Neuronal stem cell (in vitro differentiated cells): ENCODE measurements at places on chromosomes 5 and 9.

DNA sequence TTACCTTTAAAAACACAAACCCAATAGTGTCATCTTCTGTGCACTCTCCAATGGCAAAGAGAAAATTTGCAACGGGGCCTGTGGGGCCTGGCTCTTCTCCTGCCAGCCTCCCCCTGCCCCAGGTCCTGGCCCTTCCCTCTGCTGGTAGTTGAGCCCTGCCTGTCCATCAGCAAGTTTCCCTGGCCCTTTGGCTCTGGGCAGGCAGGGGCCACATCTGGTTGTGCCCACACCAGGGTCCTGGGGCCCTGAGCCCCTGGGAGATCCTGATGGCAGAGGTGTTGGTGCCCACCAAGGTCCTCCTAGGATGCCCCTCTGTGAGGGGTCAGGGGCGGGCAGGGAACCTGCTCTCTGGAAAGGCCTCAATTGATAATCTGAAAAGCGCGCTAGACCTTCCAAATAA, 157.3 kb downstream of the DAB2IP start:
- DNase-seq: no peak

- no peak for DNase-seq
These were observed 87.6 kb downstream of the DAPK1 start for GRCh38 chr9:87585123-87585855.

GRCh38 chr5:67971971-67972821, 243.4 kb upstream of the PIK3R1 start:
- no peak for DNase-seq

- no peak for DNase-seq
These were observed 3.0 kb upstream of the SYNPO start for GRCh38 chr5:150637245-150638052.

DNA sequence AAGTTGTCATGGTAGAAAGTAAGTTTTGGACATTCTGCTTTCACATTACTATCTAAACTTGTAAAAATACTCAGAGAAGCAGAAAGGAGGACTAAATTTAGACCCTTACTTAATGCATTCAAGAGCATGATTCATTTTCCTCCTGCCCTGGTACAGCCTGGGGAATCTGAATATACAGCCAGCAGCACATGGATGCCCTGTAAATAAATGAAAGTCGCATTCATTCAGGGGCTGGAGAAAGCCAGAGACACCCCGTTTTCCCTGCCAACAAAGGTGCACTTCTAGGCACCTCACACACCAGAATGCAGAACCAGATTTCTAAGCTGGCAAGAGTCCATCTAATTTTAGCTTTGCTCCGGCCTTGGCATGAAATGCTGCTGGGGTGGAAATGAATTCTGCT, 172.7 kb upstream of the KLF9 start:
- no peak for DNase-seq

GRCh38 chr5:145506185-145506850, 328.8 kb downstream of the PRELID2 start:
- no peak for DNase-seq

DNA sequence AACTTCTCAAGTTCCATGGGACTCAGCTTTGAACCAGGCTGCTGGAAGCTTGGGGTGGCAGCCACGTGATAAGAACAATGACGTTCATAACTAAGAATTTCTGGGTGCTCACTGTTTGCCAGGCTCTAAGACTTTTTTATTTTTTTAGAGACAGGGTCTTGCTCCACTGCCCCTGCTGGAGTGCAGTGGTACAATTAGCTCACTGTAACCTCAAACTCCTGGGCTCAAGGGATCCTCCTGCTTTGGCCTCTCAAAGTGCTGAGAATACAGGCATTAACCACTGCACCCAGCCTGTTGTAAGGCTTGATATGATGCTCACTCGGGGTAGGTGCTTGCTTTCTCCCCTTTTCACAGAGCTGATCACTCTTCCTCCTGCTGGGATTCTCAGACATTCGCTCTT, 38.7 kb downstream of the PTPN3 start:
- DNase-seq: no peak

GRCh38 chr5:83470526-83471404, 779 bp upstream of the VCAN start:
- no peak for DNase-seq

GRCh38 chr5:1652873-1653697, 129.3 kb upstream of the LPCAT1 start:
- DNase-seq: no peak

DNA sequence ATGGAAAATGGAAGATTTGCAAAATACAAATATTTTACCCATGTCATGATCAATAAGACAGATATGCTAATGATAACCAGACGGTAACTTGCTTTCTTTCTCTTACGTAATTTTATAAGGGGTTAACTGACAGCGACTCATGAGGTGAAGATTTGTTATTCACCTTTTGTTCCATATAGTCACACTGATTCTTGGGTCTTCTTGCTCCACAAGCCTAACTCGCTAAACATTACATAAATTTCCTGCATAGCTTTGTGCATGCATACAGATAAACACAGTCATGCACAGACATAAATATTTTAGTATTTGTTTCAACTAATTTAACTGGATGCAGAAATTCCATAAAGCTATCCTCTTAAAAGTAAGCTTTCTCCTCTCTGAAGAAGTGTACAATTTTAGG, 225.9 kb downstream of the VPS13A start:
- no peak for DNase-seq

- no peak for DNase-seq
These were observed 54.7 kb upstream of the SUSD3 start for GRCh38 chr9:93003552-93004407.

GRCh38 chr9:101026824-101027223, 1.7 kb upstream of the PLPPR1 start:
- no peak for DNase-seq

GRCh38 chr9:138011951-138012500, 134.4 kb downstream of the CACNA1B start:
- DNase-seq: no peak

GRCh38 chr5:150801117-150801927, 22.8 kb downstream of the SMIM3 start:
- DNase-seq: peak; percentile 53

GRCh38 chr5:73358366-73358765, 90.2 kb downstream of the FOXD1 start:
- no peak for DNase-seq

GRCh38 chr9:6915635-6916034, 157.9 kb downstream of the KDM4C start:
- no peak for DNase-seq

- DNase-seq: no peak
These were observed 100.9 kb downstream of the STRBP start for GRCh38 chr9:123167474-123167873.

DNA sequence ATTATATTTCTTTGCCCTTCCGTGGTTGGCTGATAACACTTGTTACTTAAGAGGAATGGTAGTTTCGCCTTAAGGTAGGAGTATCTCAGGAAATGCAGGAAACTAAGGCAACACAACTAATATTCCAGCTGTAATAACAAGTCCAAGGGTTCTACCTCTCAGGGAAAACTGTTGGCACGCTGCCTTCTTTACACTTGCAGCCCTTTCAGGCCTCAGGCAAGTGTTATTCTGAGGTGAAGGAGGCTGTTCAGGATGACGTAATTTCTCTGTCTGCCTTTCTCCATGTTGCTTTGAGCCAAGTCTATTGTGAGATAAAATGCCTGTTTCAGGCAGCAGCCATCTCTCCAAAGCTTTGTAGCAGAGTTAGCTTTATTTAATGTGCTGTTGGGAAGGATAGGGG, 38.0 kb downstream of the VCAN start:
- DNase-seq: no peak

DNA sequence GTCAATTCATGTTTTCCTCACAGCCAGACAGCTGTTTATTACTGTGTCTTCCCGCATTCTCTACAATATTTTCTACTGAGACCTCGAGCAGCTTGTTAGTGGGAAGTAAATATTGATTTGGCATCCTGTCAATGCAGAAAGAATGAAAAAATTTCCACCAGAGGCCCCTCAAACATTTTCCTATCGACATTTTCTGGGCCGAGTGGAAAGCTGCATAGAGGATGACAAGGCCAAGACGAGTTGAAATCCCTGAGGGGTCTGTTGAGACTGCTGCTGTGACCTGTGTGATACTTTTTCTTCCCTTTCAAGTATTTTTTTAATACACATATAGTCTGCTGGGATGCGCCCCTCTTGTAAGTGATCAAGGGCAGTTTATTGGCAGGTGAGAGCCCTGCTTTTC, 91.4 kb upstream of the SH3GL2 start:
- no peak for DNase-seq

GRCh38 chr5:122581629-122582028, 193.3 kb upstream of the SNX2 start:
- DNase-seq: no peak

DNA sequence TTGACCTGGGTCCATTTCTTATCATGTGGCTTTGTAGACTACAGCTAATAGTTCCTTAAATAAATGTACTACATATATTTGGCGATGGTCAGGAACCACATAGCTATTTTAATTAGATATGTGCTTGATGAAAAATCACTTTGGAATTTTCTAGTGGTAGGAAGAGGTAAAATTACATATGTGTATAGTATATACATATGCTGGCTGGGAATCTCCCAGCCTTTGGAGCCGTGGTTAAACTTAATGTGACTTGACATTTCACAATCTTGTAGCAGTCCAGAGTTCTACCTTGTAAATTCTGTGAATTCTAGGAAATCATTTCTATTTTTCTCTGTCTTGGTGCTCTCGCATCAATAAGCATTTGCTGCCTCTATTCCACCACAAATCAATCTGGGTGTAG, 565.0 kb downstream of the DMRTA1 start:
- DNase-seq: no peak

- no peak for DNase-seq
These were observed 1.8 kb downstream of the PLGRKT start for GRCh38 chr9:5435912-5436311.

- DNase-seq: no peak
These were observed 145.2 kb downstream of the TENT4A start for GRCh38 chr5:6858419-6858818.

DNA sequence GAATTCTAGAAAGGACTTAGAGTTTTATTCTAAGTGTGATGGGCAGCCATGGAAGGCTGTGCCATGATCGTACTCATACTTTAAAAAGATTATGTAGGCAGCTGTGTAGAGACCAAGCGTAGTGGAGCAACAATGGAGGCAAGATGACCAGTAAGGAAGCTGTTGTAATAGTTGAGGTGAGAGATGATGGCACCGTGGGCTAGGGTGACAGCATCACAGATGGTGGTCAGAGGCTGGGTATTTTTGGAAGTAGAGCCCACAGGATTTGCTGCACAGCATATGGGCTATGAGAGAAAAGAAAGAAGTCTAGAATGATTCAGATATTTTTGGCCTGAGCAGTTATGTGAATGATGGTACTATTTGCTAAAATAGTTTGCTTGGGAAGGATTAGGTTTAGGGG, 7.7 kb downstream of the ARHGAP26 start:
- DNase-seq: no peak

GRCh38 chr5:39197556-39197955, 21.8 kb downstream of the FYB1 start:
- no peak for DNase-seq

GRCh38 chr5:15693933-15694332, 194.0 kb downstream of the FBXL7 start:
- DNase-seq: no peak

DNA sequence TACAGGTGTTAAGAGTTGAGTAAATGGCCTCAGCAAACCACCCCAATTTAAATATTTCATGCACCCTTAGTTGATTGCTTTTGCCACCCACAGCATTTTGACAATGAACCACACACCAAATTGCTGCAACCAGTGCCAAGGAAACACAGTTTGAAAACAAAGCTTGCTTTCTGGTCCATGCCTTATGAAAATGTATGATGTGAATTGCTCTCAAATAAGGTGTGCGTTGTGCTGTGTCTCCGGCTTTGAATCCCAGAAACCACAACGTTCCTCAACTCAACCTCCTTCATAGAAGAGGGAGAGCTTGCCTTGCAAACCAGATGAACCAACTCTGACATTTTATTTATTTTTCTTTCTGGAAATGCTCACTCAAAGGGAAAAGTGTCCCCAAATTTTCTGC, 762.7 kb downstream of the TLE1 start:
- no peak for DNase-seq
